Right kidney (tissue), 9 donors: ENCODE measurements at places on chromosomes 5 and 9.

- DNase-seq: no peak
Measured at GRCh38 chr9:112051812-112052211, 123.3 kb downstream of the SUSD1 start.

DNA sequence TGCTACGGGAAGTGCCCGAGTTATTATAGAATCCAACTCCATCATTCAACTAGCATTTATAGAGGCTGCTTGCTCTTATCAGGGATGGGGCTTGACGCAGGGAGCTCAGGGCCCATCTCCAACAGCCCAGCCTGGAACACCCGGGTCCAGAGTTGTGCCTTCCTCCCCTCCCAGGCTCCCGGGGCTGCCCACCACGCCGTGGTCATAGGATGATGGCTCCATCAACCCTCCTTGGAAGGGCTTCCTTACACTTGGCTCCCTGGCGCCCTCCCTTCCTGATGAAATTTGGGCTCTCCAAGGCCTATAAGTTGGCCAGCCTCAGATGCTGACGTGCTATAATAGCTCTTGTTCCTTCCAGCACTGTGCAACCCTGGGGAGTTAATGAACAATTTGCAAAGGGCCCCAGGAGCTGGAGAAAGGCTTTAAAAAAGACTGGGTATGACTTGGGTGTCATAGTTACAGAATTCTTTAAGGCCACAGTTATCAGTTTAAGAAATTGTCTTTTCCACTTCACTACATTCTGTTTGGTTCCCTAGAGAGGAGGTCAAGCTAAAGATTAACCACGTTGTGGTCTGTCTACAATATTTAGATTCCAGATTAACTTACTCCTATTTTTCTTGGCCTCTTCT is 42.5 kb upstream of the GADD45G start:
- no peak for DNase-seq

- DNase-seq: no peak
Measured at GRCh38 chr5:127351418-127351817, 60.8 kb downstream of the MEGF10 start.

- no peak for DNase-seq
Measured at GRCh38 chr5:61010467-61011454, 65.8 kb downstream of the NDUFAF2 start.

DNA sequence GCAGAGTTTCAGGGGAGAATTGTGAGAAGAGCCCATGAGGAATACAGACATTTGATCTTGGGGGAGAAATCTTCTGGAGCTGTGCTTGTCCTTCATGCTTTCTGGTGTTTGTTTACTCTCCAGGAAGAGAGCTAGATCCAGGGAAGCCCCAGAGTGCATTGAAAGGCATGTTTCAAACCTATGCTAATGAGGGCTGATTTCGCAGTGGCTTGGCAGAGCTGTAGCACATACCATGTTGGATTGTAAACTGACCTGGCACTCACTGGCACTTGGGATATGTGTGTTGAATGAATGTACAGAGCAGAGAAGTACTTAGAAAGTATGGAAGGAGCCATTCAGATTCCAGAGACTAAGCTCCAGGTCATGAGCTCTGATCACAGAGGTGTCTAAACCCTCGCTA is 30.9 kb downstream of the TNFSF8 start:
- no peak for DNase-seq

- no peak for DNase-seq
Measured at GRCh38 chr9:942805-943580, 33.5 kb upstream of the DMRT3 start.

- no peak for DNase-seq
Measured at GRCh38 chr5:176529741-176530141, 7.5 kb downstream of the RNF44 start.

DNA sequence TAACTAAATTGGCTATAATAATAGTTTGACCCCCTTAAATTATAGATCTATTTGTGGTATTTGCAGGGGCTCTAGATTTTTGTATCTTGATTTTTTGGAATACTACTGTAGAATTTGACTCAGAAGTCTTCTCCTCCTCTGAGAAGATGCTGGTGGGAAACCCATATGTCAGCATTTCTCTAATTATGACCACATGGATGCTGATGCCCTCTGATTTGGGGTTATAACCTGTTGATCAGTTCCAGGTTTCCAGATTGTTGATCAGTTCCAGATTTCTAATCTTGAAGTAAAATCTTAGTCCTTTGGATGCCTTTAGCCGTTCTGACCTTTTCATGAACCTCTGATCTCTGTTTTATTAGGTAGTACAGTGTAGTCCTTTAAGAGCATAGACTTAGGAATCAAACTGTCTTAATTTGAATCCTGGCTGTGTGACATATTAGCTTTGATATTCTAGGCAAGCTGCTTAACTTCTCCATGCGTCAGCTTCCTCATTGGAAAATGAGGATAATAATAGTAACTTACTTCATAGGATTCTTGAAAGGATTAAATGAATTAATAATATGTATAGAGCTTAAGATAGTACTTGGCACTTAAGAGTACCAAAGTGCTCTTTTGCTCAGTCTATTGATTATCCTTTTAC is 8.1 kb downstream of the FSD1L start:
- no peak for DNase-seq

DNA sequence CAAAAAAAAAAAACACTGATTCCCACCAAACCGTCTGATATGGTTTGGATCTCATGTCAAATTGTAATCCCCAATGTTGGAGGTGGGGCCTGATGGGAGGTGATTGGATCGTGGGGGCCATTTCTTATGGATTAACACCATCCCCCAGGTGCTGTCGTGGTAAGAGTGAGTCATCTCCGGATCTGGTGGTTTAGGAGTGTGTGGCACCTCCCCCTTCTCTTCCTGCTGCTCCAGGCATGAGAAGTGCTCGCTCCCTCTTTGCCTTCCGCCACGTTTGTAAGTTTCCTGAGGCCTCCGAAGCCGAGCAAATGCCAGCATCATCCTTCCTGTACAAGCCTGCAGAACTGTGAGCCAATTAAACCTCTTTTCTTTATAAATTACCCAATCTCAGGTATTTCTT is 45.2 kb downstream of the HSD17B3 start:
- DNase-seq: no peak

GRCh38 chr5:115920171-115920725 is 42.0 kb upstream of the LVRN start:
- no peak for DNase-seq

DNA sequence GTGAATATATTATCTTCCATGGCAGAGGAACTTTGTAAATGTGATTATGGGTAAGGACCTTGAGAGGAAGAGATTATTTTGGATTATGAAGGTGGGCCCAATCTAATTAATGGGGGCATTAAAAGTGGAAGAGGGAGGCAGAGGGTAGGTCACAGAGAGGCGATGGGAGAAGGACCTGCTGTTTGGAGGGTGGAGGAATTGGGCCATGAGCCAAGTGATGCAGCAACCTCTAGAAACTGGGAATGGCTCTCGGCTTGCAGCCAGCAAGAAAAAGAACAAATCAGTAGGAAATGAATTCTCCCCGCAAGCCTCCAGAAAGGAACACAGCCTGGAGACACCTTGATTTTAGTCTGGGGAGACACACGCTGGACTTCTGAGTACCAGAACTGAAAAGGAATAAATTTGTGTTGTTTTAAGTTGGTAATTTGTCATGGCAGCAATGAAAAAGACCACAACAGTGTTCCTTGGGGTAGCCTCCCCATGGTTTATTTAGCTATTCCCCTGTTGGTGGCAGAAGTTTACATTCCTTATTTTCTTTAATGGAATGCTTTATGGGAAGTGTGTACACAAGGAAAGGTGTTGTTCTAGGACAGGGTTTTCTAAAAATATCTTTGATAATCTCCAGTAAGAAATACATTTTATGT is 103.6 kb downstream of the HSPA4 start:
- no peak for DNase-seq
